ENCODE measurements at places on chromosomes 11 and 22.

- no peak for DNase-seq
Observed at GRCh38 chr11:77497368-77497767, 23.5 kb upstream of the PAK1 start.

- DNase-seq, result no peak
Observed at GRCh38 chr11:122750049-122750448, 88.3 kb upstream of the CRTAM start.

- DNase-seq, result no peak
Observed at GRCh38 chr22:25027043-25027906, 74.8 kb downstream of the KIAA1671 start.

GRCh38 chr22:22099833-22100812, 117.5 kb upstream of the TOP3B start:
- no peak for DNase-seq

DNA sequence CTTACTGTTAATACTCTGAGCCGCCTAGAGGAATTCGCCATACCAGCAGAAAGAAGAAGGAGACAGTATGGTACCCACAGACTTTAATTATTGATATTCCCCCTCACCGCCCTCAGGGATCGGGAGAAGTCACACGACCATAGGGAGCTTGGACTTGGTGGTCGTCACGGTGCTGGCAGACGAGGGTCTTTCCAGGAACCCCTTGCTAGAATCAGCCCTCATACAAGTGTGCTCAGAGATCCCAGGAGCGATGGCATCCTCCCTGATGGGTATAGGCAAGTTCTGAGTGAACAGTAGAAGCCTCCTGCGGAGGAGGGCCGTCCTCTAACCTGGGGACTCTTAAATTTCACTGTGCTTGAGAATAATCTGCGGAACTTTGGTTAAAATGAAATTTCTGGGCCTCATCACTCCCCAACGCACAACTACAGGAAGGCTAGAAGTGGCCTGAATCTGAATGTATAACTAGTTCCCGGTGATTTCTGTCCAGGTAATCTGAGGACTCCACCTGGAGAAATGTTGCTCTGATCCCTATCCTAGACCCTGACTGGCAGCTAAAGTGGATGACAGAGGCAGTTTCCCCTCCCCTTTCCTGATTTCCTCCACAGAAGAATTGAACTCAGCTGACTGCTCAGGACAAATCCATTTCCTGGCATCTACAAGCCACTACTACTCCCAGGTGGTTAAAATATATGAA, 4.5 kb downstream of the VSIG2 start:
- DNase-seq, result no peak

- no peak for DNase-seq
Observed at GRCh38 chr11:58844361-58845005, at the start of gene GLYATL2. Gene GLYATL2 (minus strand): TSS chr11:58844704. CDS start chr11:58839612, 5,092 bp downstream.

DNA sequence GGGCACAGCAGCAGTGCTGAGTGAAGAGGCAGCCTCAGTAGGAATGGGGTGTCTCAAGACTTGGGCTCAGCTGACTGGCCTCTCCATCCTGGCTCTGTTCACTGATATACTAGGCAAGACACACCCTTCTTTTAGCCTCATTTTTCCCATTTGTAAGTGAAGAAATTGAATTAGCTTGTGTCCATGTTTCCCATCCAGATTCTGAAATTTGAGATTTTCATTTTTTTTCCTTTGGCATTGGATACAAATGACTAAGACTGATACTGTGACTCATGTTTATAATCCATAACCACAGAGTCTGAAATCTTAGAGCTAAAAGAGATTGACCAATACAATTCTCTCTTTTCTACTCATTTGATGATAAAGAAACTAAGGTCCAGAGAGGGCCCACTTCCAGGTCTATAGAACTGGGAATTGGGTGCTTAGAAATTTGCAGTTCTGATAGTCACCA, 110.9 kb downstream of the KCNC1 start:
- no peak for DNase-seq

DNA sequence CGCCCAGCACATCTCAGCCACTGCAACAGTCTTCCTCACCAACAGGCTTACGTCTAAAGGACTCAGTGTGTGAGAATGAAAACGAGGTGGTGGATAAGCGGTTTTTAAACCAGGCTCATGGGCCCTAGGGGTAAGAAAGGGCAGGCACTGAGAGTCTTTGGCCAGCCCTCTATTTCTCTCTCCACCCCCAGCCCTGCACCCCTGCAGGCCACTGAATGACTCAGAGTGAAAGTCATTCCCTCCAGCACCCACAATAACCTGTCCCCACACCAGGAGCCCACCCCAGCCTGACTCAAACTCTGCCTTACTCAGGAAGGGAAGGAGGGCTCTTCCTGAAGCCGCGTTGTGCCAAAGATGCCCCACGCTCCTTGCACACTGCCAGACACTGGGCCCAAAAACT, 72.0 kb downstream of the LARGE1 start:
- no peak for DNase-seq

- DNase-seq, result no peak
Observed at GRCh38 chr22:44369293-44369661, 56.5 kb upstream of the SHISAL1 start.

DNA sequence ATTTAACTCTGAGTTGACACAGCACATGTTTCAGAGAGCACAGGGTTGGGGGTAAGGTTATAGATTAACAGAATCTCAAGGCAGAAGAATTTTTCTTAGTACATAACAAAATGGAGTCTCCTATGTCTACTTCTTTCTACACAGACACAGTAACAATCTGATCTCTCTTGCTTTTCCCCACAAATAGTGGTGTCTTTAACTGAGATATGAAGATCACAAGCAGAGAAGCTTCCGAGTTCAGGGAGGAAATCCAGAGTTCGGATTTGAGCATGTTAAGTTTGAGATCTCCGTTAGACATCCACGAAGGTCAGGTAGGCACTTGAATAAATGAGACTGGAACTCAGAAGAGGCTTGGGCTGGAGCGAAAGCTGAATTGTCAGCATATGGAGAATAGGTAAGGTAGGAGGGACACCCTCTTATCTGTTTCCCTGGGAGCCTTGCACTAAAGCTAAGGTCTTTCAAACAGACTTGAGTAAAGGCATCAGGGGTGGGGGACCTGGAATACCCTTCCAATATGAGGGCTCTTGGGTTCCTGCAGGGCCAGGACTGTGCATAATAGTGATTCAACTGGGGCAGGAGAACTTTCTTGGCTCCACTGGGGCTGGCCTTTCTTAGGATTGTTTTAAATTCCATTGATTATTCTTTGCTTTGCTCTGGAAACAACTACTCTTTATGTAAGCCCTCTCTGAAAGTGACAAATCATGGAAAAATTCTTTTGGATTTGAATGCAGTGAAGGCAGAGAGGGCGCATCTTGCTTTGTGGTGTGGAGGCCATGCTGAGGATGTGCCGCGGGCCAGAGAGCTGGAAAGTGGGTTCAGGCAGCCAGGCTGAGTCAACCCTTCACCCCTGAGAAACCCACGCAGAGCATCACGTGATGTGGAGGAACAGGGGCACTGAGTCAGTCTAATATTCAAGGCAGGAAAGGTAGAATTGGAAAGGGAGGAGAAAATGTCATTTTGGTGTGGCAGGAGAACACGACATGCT, 62.7 kb upstream of the AMPD3 start:
- no peak for DNase-seq

DNA sequence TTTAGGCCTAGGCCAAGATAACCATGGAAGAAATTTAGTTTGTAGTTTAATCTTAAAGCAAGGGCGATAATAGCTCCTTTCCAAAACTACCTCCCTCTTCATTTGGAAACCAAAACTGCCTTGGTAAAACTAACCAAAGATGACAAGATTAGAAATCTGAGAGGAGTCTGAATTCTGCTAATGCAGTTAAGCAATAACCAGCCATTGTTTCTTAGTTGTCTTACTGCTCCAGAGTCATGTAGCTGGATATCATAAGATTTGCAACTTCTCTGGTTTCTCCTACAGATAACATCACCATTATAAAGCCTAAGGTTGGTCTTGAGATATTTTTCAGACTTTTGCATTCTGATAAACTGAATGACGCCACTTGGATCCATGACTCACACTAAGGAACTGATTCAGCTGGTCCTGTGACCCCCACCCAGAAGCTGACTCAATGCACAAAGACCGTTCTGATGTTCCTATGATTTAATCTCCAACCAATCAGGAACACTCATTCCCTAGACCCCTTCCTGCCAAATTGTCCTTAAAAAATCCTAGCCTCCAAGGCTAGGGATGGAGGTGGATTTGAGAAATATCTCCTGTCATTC, 200.8 kb downstream of the LUZP2 start:
- DNase-seq, result no peak

- DNase-seq, result no peak
Observed at GRCh38 chr11:134599299-134599771, 187.3 kb upstream of the B3GAT1 start.

DNA sequence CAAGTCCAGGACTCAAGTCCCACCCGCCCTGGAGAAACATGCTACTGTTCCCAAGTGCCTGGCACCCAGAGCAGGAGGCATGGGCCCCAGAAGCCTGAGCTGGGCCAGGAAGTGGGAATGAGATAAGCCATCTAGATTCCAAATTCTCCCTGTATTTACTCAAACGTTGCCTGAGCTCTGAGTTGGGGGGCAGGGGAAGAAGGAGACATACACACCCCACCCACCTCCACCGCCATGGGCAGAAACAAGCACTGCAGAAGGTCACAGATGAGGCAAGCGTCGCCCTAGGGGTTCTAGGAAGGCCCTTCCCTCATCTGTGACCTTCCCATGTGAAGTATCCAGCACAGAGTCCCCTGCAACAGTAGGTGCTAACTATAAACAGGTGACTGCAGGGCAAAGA, 54.0 kb downstream of the PLEKHA7 start:
- no peak for DNase-seq

DNA sequence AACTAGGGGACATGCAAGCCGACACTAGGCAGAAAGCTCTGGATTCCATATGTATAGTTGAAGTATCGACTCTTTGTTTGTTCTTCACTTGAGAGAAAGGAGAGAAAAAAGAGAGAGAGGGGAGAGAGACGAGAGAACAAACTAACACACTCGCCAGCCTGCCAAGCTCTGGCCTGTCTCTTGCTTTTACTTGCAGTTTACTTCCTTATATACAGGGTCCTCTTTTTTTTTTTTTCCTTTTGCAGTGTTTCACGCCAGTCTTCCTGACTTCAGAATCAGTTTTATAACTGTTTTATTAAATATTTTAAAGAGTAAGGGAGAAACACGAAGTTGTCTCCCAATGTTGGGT, 19.9 kb downstream of the TEAD1 start:
- DNase-seq, result no peak

- no peak for DNase-seq
Observed at GRCh38 chr22:24765166-24765565, 9.4 kb downstream of the PIWIL3 start.

DNA sequence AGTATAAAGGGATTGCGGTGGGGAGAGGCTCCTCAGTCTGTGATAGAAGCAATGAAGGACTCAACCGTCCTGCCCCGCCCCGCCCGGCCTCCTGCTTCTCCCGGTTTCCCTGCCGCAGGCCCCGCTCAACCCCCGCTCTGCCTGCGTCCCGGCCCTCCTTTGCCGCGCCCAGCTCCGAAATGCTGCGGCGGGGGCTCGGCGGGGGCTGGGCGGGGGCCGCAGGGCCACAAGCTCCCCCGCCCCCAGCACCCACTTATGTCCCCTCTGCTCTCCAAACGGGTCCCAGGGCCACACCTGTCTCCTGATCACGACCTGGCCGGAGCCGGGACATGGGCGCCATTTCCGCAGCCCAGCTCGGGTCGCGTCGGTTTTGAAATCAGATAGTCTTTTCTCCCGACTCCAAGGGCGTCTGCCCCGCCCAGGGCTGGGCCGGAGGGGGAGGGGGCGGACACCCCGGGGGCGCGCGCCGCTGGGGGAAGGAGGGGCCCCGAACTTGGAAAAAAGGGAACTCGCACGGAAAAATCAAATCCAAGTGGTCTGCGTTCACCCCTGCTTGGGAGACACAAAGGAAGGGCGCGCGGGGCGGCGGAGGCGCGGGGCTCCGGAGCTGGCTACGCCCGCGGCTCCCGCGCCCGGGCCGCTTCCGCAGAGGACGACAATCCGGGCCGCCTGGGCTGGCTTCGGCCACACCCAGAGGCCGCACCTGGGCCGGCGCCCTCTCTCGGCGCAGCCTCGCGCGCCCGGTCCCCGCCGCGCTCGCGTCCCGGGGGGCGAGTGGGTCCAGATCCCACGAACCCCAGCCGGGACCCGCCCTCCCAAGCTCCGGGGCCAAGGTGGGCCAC, 70.6 kb upstream of the EP300 start:
- peak; percentile 61 for DNase-seq

DNA sequence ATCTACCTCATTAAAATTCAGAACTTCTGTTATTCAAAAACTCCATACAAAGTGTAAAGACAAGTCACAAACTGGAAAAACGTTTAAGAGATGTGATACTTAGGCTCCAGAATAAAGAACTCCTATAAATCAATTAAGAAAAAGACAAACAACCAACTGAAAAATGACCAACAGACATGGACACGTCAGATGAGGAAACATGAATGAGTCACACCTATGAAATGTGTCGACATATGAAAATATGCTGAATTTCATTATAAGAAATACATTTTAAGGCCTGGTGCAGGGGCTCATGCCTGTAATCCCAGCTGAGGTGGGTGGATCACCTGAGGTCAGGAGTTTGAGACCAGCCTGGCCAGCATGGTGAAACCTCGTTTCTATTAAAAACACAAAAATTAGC, 78.7 kb downstream of the ENTHD1 start:
- DNase-seq, result no peak

GRCh38 chr11:36451045-36451444, 59.0 kb downstream of the TRAF6 start:
- no peak for DNase-seq

- no peak for DNase-seq
Observed at GRCh38 chr11:114159320-114159719, 99.8 kb downstream of the ZBTB16 start.

- no peak for DNase-seq
Observed at GRCh38 chr11:2805388-2806056, 80.1 kb downstream of the CDKN1C start.

DNA sequence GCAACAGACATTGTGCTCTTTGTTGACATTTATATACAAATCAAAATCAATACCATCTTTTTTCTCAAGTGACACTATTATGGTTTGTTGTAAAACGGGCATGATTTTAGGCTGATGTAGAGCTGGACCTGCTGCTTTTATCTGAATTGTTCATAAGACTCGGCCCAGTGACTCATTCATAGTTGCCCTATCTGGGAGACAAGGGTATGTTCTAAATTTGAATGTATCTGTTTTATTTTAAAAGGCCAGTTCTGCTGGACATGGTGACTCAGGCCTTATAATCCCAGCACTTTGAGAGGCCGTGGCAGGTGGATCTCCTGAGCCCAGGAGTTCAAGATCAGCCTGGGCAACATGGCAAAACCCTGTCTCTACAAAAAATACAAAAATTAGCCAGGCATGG, 39.3 kb downstream of the CEP295 start:
- DNase-seq, result no peak

DNA sequence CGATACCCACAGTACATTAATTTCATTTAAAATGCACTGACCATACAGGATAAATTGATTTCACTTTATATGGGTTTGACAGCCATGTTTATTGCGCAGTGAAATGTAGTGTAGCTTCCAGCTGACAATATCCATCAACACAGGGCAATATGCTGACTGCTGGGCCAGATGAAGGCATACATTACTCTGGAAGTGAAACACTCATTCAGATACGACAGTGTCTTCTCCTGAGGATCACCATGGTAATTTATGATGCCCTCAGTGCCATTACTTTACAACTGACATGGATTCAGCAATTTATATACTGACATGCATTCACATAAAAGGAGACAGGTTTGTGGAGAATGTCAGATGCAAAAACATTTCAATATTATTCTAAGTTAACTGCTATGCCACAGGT, 365.1 kb downstream of the SOX6 start:
- DNase-seq, result no peak
